ENCODE measurements at places on chromosomes 1 and 21.

GRCh38 chr1:11967028-11967547, 13.2 kb upstream of the MFN2 start:
- DNase-seq, result peak; percentile 94

- no peak for DNase-seq
These were observed 1296.5 kb downstream of the MRPL39 start for GRCh38 chr21:24310788-24311187.

DNA sequence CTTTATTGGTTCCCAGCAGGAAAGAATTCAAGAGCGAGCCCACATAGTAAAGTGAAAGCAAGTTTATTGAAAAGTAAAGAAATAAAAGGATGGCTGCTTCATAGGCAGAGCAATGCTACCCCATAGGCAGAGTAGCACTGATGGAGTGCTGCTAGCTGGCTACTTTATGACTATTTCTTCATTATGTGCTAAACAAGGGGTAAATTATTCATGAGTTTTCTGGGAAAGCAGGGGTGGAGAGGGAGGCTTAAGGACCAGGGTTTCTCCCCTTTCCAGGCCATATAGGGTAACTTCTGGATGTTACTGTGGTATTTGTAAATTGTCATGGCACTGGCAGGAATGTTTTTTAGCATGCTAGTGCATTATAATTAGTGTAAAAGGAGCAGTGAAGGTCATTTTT, 1271.4 kb downstream of the KCNT2 start:
- peak; percentile 44 for DNase-seq

DNA sequence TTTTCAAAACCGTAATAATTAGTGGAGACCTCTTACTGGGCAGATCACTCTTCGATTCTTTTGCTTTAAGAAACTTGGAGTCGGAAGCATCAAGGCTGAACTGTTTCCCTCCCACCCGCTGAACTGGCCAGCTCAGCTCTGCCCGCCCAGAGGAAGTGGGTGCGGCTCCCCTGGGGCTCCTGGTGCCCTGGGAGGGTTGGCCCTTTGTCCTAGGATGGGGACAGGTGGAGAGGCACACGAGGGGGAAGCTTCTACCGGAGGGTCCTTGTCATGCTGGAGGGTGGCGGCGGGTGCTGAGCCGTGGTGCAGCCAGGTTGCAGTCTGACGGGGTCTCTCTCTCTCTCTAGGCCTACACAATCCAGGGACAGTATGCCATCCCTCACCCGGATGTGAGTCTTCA, 64.3 kb upstream of the COL6A1 start:
- DNase-seq, result no peak

- DNase-seq, result peak; percentile 66
These were observed 32.2 kb upstream of the LRRC7 start for GRCh38 chr1:69535490-69535889.

- DNase-seq, result no peak
These were observed 1392.0 kb upstream of the PRMT6 start for GRCh38 chr1:105664495-105664894.

GRCh38 chr1:23899070-23899469, 14.1 kb downstream of the CNR2 start:
- no peak for DNase-seq

- DNase-seq, result peak; percentile 55
These were observed 573 bp downstream of the KLHL21 start for GRCh38 chr1:6601923-6602668.

- DNase-seq, result no peak
These were observed 46.4 kb downstream of the PKNOX1 start for GRCh38 chr21:43020771-43021170.

DNA sequence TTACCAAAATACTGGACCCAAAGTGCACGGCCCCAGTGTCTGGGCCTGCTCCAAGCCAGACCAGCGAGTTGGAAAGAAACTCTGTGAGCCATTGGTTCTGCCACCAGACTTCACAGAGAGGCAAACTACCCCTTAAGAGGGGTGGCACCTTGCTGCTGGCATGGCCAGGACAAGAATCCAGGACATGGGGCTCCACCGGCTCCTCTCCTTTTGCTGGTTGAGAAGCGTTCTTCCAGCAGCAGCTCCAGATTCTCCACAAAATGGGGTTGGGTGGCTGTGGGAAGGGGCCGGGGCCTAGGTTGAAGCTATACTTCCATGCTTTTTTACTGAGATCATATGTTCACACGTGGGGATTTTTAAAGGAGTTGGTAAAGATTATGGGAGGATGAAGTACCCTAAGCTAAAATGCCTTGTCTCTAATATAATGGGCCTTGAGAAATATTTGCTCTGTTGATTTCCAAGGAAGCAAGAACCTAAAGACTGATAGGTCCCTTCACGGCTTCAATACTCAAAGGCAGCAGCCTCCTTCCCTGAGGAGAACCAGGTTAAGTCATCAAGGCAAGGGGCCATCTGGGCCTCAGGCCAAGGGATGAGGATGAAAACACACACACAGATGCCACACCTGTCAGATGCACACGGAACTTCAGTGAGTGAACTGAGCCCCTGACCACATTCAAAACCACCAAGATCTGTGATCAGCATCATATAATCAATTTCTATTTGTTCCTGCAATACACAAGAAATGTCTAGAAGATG, 3.1 kb downstream of the C1orf198 start:
- DNase-seq, result no peak
